Activated T-helper 1 cell treated with Interleukin-2 at 50 U/mL for 16 hours (primary cell): ENCODE measurements at places on chromosomes 5 and 9.

DNA sequence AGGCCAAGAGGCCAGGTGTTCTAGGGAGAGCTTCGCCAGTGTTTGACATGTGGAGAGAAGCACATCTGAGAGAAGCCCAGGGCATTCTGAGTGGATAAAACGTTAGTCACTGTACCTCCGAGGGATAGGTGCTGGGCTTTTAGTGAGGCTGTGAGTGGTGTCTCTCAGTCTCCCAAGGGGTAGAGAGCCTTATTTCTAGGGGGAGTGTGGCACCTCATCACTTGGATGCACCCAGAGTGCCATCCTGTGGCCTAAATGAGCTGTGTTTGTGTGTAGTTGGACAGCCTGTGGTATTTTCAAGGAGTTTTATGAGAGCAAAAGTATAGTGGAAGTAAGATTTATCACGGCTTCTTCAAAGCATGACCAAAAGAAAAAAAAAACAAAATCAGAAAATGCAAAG, 1046.9 kb upstream of the WWC1 start:
- DNase-seq, result no peak

GRCh38 chr9:69421908-69422801, 97.1 kb downstream of the ENTREP1 start:
- DNase-seq, result peak; percentile 13

- no peak for DNase-seq
Observed at GRCh38 chr5:55551904-55552303, 17.1 kb upstream of the PLPP1 start.

- no peak for DNase-seq
Observed at GRCh38 chr5:160649304-160649703, 202.7 kb downstream of the ATP10B start.

- DNase-seq, result no peak
Observed at GRCh38 chr9:13568841-13569601, 289.5 kb upstream of the MPDZ start.

- DNase-seq, result no peak
Observed at GRCh38 chr9:77305622-77306400, 128.5 kb downstream of the VPS13A start.

GRCh38 chr5:109655841-109656240, 33.9 kb upstream of the MAN2A1 start:
- no peak for DNase-seq

DNA sequence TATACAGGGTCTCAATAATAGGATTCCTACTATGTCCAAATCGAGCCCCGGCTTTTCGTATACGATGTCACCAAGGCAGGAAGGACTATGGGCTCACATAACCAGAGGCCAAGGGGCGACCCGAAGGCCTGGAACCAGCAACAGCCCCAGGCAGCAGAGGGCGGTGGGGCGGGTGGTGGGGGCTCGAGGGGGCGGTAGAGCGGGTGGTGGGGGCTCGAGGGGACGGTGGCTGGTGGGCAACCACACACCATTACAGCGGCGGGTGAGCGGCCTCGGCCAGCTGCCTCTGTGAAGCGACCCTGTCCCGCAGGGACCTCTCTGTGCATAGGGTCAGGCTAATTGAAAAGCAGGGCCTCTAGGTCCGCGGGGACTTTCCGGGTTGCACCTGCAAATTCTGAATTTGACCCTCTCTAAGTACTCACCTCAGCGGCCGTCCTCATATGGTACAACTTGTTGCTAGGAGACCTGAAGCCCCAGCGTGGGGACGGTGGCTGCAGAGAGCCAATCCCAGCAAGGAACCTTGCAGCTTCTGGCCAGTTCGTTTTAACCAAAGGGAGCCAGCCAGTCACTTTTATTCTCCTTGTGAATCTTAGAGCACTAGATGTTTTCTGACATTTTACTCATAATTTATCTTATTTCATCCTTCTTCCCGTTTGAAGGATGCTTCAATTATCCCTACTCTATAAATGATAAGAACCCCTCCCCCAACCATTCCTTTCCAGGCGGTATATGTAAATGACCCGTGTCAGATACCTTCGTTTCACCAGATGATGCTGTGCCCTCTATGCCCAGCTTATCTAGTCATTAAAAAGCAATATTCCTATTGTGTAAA, at the start of gene NME5:
TSS of gene NME5 (minus strand) at position 480 of the 832 bp plus-strand sequence. CDS start 648 bp downstream, outside the sequence.
- DNase-seq, result no peak

DNA sequence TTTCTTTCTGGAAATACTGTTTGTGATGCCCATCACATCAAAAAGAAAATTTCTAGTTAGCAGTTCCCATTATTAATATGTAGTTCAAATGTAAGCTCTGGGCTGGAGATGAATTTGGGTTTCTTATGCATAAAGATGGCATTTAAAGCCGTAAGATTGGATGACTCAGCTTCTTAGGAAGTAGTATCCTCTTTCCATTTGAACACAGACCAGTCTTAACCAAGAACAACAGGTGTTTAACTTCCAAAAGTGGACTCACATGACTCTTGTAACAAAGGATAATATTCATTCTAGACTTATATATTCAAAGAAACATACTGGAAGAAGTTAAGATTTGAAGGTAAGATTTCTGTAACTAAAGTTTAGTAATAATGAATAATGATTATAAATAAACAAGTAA, 330.5 kb downstream of the TLR4 start:
- no peak for DNase-seq

- DNase-seq, result no peak
Observed at GRCh38 chr5:133913413-133914155, 54.8 kb downstream of the C5orf15 start.

- DNase-seq, result no peak
Observed at GRCh38 chr9:130173666-130173983, 1.4 kb downstream of the NCS1 start.

- DNase-seq, result no peak
Observed at GRCh38 chr5:104400941-104401340, 838.4 kb upstream of the NUDT12 start.

GRCh38 chr5:169044962-169045361, 256.0 kb downstream of the SLIT3 start:
- no peak for DNase-seq

GRCh38 chr9:105004466-105005090, 76.6 kb upstream of the ABCA1 start:
- DNase-seq, result no peak

DNA sequence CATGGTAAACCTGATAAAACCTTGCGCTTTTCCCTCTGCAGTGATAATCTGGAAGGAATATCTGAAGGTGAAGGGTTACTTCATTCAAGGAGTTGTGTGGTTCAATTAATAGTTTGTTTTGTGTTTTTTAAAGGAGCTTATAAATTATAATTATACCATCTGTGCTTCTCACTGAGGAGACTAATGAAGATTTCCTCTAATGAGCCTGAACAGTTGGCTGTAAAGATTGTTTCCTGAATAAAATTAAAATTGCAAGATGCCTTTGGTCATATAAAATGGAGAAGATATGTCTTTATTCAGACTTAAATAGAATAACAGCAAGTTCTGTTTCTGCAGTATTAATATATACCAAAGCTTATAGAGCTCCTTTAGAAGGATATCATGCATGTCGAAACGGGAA, 59.9 kb downstream of the GAPVD1 start:
- no peak for DNase-seq

- no peak for DNase-seq
Observed at GRCh38 chr5:174699131-174699530, 25.3 kb upstream of the MSX2 start.

DNA sequence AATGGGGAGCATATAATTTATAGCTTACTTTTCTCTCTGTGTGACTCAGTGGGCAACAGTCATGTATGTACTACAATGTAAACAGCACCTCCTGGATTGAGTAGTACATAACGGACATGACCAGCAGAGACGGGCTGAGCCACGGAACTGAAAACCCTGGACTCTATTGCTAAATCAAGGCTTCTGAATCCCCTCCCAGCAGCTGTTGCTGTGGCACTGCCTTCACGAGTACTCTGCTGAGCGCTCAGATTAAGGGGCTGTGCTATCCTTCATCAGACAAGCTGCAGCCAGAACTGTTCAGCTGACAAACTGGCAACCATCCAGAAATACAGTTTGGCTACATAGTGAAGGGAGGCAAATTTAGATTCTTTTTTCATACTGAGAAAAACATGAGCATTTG, 131.3 kb upstream of the CCDC180 start:
- no peak for DNase-seq

GRCh38 chr5:132433141-132433540, 57.4 kb downstream of the IRF1 start:
- DNase-seq, result no peak

GRCh38 chr5:134143944-134144941, 29.8 kb downstream of the TCF7 start:
- DNase-seq, result no peak

DNA sequence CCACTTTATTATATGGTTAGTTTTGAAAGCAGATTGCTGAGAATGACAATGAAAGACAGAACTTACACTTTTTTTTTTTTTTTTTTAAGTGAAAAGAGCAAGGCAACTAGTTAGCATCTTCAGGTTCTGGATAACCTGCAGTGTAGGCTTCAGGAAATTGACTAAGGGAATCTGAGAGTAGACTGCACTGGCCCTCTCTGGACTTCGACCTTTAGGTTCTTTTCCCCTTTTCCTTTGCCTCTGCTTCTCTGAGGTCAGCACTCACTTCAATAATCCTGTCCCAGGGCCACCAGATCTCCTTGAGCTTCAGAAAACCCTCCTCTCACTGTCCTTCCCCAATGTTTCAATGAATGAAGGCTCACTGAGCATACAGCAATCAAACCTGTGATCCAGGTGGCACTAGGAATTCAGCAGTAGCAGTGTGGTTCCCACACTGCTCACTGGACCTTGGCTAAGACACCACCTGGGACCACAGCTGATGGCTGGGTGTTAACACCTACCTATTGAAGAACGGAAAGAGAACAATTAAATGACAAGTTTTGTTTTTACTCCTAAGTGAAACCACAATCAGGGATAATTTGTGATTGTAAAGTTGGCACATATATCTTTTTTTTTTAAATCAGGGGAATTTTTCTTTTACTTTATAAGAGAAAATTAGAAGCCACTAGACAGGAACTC, 85.8 kb upstream of the IL6ST start:
- DNase-seq, result no peak
